ENCODE measurements at places on chromosomes 6 and 20. TPM values are rescaled to one million over a fixed set of nuclear protein-coding genes. Genes with fewer than 3 reads are reported as not detected.

The ANKRD66 gene
- not detected for total RNA-seq

The SCRT2 gene
- not detected for total RNA-seq

The DEFB124 gene
- total RNA-seq: not detected

The LINC00237 gene
- not detected for total RNA-seq

The TXNDC5 gene
- total RNA-seq: 131 TPM

The SAMD3 gene
- total RNA-seq: 0.43 TPM

DNA sequence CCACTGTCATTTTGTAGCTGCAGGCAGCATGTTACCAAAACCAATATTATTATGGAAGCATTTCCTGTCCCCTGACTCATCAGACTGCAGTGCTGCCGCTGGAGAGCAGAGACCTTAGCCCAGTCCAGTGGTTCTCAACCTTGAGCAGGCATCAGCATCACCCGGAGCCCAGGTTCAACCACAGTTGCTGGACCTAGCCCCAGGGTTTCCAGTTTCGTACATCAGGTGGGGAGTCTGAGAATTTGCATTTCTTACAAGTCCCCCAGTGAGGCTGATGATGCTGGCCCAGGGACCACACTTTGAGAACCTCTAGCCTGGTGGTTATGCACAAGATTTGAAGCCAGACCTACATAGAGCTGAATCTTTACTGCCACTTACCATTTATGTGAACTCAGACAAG is 47.3 kb downstream of the LY86 start:
- DNase-seq: peak; percentile 43

GRCh38 chr6:157531169-157531985 is 150.4 kb downstream of the ZDHHC14 start:
- no peak for DNase-seq

DNA sequence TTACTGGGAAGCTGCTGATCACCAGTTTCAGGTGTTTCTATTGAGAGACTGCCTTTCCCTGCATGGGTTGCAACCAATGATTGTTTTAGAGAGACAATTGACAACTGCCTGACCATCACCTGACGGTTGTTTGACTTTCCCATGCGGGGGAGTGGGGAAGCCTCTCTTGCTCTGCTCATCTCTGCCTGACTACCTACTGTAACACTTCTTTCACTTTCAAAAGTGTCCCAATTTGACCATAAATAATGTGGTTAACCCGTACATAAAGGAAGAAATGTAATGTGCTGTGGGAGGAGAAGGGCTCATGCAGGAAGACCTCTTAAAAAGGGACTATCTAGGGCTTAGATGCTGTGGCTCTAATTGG is 122.1 kb upstream of the PHACTR1 start:
- no peak for DNase-seq

GRCh38 chr20:46375771-46376170 is 30.6 kb downstream of the ELMO2 start:
- no peak for DNase-seq

GRCh38 chr6:68754681-68755213 is 119.7 kb downstream of the ADGRB3 start:
- DNase-seq: no peak

DNA sequence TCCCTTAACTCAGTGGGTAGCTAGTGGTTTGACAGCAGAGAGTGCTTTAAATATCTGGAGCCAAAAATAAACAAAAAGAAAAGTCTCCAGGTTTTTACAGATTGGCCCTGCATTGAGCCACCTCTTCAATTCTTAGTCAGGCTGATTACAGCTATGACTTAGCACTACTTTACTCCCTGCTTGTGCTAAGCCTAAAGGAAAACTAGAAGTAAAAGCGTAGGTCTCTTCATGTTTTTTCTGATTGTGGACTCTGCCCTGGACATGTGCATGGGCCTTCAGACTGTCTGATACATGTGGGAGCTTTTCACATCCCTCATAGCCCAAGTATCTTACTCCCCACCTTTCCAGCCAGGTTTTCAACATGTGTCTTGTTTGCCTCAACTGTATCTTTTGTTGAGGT is 33.3 kb downstream of the KPNA5 start:
- DNase-seq: no peak

DNA sequence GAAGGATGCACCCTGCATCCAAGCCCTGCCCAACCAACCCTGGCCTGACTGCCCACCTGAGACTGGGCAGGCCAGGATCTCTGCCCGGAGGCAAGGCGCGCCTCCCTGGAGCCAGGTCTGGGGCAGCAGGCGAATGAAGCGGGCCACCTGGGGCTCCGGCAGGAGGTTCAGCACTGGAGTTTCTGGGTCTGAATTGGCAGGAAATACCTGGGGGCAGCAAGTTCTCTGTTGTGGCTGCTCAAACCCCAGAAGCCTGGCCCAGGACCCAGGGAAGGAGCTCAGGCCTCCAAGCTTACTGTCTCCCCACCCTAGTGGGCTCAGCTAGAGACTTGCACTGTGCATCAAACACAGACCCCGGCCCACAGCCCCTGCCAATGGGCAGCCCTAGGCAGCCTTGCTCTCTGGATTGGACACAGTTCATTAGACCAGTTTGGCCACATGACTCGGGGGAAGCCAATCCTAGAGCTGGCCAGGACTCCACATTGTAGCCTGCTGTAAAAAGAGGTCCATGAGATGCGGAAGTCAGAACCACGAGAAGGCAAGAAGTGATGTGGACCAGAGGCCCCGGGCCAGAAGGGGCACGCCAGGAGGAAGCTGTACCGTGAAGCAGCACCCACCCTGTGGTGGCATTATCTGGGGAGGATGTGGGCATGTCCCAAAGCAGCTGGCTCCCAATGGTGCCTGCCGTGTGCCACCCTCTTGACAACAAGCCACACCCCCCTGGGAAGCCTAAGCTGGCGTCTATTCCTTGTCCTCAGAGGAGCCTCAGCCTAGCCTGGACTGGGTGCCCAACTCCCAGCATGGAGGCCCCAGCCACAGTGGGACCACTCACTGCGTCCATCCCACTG is 3.1 kb downstream of the CPXM1 start:
- DNase-seq: no peak

GRCh38 chr20:37198932-37199660 is 19.7 kb upstream of the MROH8 start:
- no peak for DNase-seq

DNA sequence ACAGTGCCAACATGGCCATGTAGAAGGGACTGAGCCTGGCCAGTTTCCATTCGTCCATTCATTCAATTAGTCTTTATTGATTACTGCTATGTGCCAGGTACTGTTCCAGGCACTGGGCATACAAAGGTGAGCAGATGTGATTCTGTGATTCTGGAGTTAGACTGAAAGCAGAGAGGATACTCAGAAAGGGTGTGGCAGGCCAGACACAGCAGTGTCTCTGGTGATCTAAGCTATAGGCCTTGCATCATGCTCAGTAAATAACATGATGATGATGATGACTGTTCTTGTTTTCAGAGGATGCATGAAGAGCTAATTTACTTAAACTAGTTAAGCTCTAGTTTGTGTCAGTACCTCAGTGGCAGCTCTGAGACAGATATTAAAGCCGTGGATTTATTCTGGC is 31.4 kb upstream of the FUCA2 start:
- DNase-seq: no peak

DNA sequence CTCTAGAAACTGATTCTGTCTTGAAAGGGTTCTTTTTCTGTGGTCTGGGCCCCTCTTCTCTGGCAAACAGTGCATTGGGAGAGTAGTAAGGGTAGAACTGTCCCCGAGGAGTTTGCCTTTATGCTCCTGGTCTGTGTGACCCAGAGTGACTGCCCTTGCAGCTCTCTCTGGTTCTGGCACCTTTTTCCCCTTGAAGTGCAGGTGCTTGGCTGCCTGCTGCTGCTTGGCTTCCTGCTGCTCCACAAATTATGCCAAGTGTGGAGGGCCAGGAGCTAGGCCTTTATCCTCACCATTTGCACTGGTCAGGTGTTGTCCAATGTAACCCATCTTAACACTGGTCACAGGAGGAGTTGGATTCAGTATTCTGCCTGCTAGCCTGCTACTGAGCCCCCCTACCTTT is 11.2 kb downstream of the KIZ start:
- no peak for DNase-seq
